ENCODE measurements at places on chromosomes 11 and 22.

DNA sequence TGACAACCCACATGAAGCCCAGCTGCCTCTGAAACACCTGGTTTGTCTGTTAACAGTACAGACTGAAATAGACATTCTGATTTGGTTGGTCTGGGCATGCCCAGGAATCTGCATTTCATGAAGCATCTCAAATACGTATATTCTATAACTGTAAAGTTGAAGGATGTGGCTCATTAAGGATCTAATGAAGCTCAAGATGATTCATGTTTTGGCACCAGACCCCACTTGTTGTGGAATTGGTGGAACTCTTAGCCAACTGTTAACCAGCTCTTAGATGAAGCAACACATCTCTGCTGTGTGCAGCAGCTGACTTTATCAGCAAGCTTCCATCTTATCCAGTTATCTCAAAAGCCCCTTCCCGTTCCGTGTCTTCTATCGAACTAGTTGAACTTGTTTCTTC, 232.2 kb downstream of the INSC start:
- DNase-seq: no peak

- DNase-seq: no peak
Measured at GRCh38 chr11:126546191-126546590, 190.7 kb downstream of the ST3GAL4 start.

GRCh38 chr11:76707293-76707825, 36.8 kb upstream of the LRRC32 start:
- DNase-seq: no peak

DNA sequence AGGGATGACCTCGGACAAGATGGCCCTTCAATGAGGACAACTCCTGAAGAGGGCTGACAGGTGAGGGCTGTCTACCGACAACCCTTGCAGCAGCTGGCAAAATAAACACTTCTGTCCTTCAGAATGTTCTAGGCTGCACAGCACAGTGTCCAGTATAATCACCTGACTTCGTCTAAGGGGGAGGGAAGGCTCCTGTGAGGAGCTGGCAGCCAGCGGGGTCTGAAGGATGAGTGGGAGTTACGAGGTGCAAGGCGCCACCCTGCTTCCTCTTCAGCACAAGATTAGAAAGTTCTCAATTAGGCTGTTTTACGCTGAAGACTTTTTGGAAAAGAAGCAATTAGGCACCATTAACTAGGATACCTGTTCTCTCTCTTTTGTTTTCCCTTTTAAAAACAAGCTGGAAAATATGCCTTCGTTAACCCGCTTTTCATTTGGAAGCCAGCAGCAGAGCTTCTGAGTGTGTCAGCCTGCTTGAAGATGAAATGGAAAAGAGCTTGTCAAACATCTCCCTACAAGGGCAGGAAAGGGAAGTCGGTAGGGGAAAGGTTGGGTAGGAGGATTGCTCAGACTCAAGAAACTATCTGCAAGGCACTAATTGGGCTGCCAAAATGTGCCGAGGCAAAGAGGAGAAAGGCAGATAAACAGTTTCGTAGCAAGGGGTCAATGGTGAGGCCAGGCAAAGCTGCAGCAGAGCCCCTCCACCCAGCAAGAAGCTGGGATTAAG, 592.2 kb upstream of the CADM1 start:
- no peak for DNase-seq

Measured in NCI-H82 (cell line).